Stimulated activated CD4-positive, alpha-beta T cell treated with anti-CD3 and anti-CD28 coated beads, Interleukin-4, amount 100 ng/mL, for 1 hour (primary cell): ENCODE measurements at places on chromosomes 6 and 20.

DNA sequence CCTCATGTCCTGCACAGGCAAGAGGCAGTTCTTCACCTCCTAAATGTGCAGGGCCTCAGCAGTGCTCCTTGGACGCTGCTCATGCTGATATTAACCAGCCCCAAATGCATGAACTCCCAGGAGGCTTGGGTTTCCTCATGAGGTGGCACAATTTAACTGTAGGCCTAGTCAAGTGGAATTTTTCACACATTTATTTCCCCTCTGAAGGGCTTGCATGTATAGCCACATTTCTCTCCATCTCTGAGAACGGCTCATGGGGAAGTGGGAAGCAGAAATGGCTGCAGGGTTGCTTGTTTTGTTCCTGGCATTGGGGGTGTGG is 72.8 kb upstream of the PAX1 start:
- DNase-seq: no peak

- DNase-seq: no peak
Observed at GRCh38 chr6:126550323-126550722, 210.4 kb downstream of the CENPW start.

DNA sequence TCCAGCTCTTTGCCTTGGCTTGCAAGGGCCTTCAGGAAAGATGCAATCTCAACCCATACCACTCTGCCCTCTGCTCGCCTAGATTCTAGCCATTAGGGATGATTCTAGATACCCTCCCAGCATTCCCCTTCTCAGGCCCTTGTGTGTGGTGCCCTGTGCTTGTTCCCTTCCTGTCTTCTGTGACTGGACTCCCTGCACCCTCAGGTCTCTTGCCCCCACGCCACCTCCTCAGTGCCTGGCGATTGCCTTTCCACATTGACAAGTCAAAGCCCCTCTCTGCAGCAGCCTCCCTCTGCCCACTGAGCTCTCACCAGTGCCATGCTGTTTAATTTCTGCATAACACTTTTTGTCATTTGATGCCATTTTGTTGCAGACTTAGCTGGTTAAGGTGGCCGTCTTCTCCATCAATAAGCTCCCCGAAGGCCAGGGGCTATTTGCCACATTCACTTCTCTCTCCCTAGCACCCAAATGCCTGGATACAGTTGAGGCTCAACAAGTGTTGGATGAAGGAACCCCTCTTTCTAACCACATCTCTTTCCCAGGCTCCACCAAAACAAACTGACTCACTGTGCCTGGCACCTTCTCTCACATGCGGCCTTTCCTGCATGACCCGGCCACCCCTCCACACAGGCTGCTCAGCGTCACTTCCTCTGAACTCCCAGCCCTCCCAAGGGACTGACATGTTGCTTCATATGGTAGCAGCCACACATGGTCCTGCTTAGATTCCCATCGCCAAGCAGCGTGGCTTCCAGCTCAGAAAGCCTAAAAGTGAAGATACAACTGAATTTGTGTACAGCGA is 4.6 kb upstream of the TXNDC5 start:
- no peak for DNase-seq

DNA sequence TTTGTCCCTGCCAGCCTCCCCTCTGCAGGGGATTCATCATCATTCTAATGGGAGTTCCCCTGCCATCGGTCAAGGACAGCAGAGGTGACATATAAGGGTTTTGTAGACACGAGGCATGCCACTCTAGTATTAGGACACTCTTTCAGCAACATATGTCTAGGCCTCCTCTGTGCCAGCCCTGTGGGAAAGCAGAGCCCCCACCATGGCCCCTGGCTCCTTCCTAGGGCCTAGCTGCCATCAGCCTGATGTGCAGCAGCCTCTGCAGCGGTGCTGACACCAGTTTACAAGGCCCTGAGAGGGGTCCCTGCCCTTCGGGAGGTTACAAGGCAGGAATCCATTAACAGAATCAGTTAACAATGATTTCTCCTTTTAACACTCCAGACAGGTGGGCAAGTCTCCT is 32.5 kb downstream of the TMEM242 start:
- no peak for DNase-seq

DNA sequence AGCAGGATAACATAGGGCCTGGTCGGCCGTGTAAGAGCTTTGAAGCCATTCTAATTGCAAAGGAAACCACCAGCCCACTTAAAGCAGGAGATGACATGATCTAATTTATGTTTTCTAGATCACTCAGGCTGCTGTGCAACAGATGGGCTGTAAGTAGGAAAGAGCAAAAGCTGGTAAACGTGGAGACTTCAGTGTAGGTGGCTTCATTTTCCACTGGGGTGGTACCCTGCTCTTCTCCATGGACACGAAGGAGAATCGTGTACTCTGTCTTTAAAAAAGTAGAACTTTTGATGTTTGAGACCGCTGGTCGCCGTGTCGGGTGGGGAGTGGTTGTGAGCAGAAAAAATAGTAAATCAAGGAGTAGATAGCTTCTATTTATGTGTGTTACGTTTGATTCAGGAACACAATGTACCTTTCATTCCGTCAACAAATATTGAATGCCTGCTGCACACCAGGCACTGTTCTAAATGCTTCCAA is 6.4 kb downstream of the CASS4 start:
- DNase-seq: no peak

DNA sequence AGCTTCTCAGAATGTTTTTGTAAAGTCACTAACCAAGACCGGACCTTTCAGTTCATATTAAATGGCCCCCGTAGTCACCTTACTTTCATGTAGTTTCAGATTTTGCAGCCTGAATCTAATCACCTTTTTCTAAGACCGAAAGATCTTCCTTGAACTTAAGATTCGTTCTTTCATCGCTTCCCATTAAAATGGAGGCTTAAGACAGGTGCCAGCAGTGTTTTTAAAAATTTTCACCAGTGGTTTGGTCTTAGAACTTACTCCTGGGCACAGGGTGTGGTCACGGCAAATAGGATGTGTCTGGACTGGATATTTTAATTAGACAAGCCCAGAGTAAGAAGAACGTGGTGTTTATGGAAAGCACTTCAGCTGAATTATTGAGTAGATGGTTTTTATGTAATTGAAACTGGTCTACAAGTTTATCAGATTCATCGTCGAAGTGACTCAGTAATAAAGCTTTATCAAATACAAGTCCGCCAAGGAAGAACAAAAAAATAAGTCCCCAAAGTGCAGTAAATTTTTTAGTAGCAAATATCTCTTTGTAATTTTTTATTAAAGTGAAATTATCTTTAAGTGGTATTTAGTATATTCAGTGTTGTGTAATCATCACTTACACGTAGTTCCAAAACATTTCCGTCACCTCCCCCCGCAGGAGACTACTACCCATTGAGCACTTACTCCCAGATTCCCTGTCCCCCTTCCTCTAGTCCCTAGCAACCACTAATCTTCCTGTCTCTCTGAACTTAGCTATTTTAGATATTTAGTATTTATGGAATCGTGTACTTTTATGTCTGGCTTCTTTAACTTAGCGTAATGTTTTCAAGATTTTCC is 868 bp downstream of the SRSF3 start:
- no peak for DNase-seq

- DNase-seq: no peak
Observed at GRCh38 chr6:113403966-113404595, 453.1 kb upstream of the MARCKS start.

DNA sequence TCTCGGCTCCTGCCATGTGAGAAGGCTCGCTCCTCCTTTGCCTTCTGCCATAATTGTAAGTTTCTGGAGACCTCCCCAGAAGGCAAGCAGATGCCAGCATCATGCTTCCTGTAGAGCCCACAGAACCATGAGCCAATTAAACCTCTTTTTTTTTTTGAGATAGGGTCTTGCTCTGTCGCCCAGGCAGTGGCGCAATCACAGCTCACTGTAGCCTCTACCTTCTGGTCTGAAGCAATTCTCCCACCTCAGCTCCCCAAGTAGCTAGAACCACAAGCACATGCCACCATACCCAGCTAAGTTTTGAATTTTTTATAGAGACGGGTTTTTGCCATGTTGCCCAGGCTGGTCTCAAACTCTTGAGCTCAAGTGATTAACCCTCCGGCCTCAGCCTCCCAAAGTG is 28.6 kb downstream of the RING1 start:
- DNase-seq: no peak

- no peak for DNase-seq
Observed at GRCh38 chr20:63431944-63432343, 40.5 kb downstream of the KCNQ2 start.

GRCh38 chr20:9235518-9235917 is 166.6 kb downstream of the PLCB4 start:
- DNase-seq: no peak

DNA sequence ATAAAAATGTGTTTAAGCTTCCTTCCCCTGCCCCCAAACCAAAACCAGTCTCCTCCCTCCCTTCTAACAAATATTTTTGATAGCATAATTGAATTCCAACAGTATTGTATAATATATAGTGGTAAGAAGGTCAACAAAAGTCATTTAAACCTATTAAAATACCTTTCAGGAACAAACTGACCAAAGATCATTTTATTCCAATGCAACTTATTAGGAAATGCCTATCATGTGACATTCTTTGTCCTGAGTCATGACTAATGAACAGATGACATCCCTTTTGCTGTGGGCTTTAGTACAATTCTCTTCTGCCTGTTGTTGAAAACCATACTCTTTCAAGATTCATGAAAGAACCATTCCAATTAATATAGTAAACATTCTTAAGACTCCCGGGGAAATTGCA is 51.5 kb upstream of the TRAF3IP2 start:
- no peak for DNase-seq

GRCh38 chr6:17622144-17622543 is 22.0 kb downstream of the FAM8A1 start:
- DNase-seq: no peak

DNA sequence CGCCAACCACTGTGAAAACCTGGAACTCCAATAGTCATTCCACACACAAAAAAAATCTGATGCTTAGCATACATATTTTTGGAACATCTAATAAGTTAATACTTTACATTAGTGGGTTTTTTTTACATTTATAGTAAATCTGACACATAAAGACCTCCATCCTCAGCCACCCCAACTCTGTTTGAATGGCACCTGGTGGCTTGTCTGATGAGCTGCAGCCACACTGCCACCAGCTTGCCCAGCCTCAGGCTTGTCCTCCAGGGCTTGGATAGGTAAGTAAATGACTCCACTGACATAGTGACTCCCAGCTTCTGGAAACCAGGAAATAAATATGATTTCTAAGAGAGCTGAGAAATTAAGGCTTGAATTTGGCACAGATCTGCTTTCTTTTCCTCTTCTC is 71.5 kb downstream of the ZNF133 start:
- no peak for DNase-seq

GRCh38 chr6:132085731-132086130 is 134.6 kb upstream of the CCN2 start:
- no peak for DNase-seq

- peak; percentile 37 for DNase-seq
Observed at GRCh38 chr20:57657535-57658446, 37.6 kb upstream of the ZBP1 start.

GRCh38 chr20:34916774-34917354 is 38.7 kb downstream of the GSS start:
- no peak for DNase-seq

GRCh38 chr20:41136680-41137613 is at the start of gene PLCG1:
PLCG1 (plus strand) TSS chr20:41137543; CDS start chr20:41137642, 99 bp downstream.
- DNase-seq: peak; percentile 89

- no peak for DNase-seq
Observed at GRCh38 chr6:5567352-5567751, 306.0 kb downstream of the FARS2 start.

GRCh38 chr6:106377061-106377540 is 16.6 kb downstream of the CRYBG1 start:
- no peak for DNase-seq

GRCh38 chr6:15264902-15265761 is 19.3 kb downstream of the JARID2 start:
- DNase-seq: no peak

GRCh38 chr6:106466211-106466610 is 105.7 kb downstream of the CRYBG1 start:
- DNase-seq: no peak

GRCh38 chr6:3309391-3310050 is 50.8 kb downstream of the PSMG4 start:
- DNase-seq: no peak

DNA sequence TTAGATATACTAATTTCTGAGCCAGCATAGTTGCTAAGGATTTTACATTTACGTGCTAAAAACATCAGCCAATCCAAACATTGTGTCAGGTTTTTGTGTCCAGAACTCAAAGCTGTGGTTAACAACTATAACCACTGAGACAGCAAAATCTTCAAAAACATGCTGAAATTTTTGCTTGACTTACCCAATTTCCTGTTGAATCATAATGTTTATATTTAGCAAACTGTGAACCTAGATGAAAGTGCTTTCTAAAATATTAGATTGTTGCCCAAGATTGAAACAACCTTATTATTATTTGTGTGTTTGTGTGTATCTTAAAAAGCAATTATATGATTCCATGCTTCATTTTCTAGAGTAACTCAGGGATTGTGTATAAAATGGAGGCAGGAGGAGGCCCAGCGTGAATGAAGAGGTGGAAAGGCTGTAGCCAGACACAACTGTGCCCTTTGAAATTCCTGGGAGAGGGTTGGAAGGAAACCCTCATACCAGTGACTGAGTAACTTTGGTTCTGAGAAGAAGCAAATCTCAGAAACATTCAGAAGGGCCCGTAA is 48.0 kb downstream of the ARMC2 start:
- no peak for DNase-seq

GRCh38 chr6:33770124-33770832 is 18.7 kb downstream of the LEMD2 start:
- no peak for DNase-seq

- no peak for DNase-seq
Observed at GRCh38 chr6:113120224-113120581, 736.9 kb upstream of the MARCKS start.

DNA sequence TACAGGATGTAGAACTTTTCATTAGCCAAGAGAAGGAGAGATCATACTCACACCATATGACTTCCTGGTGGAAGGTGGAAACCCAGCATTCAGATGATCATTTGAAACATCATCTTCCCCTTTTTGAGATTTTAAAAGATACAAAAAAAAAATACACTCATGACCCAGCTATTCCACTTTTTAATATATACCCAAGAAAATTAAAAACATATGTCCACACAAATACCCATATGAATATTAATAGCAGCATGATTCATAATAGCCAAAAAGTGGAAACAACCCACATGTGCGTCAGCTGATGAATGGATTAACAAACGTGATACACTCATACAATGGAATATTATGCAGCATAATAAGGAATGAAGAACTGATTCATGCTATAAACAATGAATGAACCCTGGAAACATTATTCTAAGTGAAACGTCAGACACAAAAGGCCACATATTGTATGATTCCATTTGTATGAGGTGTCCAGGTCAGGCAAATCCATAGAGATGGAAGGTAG is 130.0 kb upstream of the SGK1 start:
- DNase-seq: no peak

DNA sequence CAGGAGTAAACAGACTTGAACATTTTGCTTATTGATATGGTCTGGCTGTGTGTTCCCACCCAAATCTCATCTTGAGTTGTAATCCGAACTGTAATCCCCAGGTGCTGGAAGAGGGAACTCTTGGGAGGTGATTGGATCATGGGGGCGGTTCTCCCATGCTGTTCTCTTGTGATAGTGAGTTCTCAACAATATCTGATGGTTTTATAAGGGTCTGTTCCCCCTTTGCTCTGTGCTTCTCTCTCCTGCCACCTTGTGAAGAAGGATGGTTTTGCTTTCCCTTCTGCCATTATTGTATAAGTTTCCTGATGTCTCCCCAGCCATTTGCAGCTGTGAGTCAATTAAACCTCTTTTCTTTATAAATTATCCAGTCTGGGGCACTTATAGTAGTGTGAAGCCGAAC is 40.0 kb downstream of the MYLIP start:
- no peak for DNase-seq

GRCh38 chr20:53133125-53133524 is 161.0 kb downstream of the TSHZ2 start:
- DNase-seq: no peak

GRCh38 chr20:4875578-4876067 is 125.7 kb downstream of the SLC23A2 start:
- no peak for DNase-seq
